ENCODE measurements at places on chromosomes 7 and 10.

- no peak for DNase-seq
Measured at GRCh38 chr10:102775935-102776669, 32.4 kb downstream of the WBP1L start.

DNA sequence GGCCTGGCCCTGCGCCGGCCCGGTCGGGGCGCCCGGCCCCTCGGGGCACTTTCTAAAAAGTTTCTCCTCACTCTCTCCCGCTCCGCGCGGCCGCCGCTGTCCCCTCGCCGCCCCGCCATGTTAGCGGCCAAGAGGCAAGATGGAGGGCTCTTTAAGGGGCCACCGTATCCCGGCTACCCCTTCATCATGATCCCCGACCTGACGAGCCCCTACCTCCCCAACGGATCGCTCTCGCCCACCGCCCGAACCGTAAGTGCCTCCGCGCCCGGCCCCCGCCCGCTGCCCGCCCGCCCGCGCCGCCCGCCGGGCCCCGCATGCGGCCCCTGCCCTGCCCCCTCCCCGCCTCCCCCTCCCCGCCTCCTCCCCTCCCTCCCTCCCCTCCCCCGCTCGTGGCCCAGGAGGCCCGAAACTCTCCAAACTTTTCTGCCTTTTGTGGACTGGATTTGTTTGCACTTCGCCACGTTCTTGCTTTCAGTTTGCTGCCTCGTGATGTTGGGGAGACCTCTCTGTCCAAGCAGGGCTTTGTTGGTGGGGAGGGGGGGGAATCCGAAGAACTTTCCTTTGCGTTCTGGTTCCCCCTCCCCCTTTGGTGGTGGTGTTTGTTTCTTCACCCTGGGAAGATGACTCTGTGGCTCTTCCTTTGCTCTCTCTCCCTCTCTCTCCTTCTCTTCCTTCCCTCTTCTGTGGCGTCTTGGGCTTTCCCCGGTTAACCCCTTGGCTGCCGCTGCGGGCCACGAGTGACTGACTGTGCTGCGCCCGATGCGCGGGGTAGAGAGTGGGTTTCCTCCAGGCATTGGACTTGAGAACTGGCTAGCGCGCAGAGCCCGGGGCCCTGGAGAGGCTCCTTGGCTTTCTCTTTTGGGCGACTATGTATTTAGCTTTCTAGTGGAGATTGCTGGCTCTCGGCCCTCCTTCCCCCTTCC lies 1.6 kb downstream of the TCF7L2 start:
- DNase-seq = no peak

- DNase-seq = no peak
Measured at GRCh38 chr10:95289003-95289920, 1.5 kb downstream of the PDLIM1 start.

GRCh38 chr7:20776942-20777341 lies 9.7 kb downstream of the SP8 start:
- no peak for DNase-seq

DNA sequence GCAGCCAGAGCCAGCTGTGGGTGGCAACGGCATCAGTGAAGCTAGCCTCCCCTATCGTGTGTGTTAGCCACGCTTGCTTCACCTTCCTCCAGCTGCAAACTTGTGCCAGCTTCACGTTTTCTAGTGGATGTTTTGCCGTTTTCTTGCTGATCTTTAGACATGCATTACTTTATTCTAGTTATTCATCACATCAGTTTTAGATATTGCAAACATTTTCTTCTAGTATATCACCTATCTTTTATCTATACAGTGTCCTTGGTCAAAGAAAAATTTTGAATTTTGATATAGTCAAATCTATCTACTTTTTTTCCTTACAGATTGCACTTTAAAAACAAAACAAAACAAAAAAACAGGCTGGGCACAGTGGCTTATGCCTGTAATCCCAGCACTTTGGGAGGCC lies 6.7 kb upstream of the PAPOLB start:
- no peak for DNase-seq

GRCh38 chr7:100472854-100473499 lies 6.0 kb downstream of the TSC22D4 start:
- DNase-seq = no peak

DNA sequence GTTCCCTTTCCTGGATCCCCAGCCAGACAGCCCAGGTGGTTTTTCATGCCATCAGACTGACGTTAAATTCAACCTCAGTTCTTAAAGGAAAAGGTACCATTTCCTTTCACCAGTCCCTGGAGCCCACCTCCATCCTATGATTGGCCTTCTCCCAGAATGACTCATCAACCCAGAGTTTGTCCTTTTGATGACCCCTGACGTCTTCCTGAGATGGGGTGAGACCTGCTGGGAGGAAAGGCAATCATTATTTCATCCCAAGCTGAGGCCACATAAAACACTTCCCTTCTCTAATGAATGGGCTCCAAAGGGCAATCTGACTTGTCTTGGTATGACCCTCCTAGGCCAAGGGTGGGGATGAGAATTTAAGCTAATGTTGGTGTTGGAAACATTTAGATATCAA lies 750.7 kb downstream of the SUGCT start:
- no peak for DNase-seq

DNA sequence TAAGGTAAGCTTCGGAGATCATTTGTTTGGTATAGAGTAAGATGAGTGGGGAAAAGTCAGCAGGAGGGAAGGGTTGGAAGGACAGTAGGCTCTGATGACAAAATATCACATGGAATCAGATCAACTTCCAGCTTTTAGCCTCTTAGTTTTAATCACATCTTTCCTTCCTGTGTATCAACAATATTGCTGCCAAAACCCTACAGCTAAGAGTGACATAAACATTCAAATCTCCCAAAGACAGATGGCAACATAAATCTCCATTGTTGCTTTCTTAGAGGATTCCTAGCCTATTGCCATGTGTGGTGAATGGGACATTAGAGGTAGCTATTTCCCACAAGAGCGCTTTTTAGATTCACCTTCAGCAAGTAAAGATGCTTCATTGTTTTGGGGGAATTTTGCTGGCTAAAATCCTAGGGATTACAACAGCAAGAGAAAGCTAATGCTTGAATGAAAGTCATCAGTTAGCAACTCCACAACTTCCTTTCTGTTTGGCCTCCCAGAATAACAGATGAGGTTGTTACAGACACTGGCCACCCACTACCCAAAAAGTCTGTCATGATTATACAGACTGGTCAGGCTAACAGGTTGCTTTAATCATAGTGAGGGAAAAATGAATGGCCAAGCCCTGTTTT lies 35.2 kb upstream of the FZD1 start:
- no peak for DNase-seq

DNA sequence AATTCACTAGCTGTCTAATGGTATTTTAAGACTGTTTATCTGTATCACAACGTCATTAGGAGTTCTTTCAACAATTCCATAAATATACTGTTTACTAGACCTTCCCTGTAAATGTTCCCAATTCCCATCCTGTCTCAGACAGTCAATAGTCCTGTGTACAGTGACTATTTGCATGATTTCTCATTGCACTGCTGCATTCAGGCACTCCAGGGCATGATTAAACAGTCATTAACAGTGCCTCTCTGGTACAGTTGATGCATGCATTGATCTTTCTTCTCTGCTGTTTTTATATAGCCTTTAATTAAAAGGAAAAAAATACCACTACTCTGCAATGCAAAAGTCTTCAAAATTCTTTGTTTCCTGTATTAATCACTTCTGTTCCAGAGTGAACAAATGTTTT lies 51.5 kb upstream of the MTURN start:
- DNase-seq = no peak

DNA sequence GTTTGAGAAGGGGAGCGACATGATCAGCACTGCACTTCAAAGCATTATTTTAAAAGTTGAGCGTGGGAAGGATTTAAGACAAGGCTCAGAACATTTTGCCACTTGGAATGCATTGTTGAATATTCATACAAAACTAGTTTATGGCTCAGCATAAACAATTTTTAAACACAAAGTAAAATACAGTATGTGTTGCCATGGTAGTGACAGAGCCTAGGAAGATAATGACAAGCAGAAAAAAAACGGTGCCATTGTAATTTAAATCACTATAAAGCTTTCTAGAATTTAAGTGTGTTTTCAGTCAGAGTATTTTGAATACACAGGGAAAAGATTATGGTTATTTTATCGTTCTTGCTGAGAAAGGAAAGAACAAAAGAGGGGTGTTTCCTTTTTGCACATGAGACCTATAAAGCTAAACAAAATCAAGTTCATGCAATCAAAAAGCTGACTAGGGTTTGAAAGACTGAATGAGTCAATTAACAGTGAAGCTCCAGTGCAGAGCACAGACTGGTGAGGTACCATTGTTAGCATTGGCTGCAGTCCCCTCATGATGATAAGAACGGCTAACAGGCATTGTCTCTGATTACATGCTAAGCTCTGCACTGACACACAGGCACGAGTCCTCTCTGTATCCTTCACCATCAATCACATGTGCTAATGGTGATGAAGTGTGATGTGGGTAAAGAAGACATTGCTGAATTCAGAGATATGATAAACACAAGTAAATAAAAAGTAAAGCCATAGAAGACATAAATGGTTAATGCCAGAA lies 181.9 kb upstream of the VSTM2A start:
- DNase-seq = no peak

DNA sequence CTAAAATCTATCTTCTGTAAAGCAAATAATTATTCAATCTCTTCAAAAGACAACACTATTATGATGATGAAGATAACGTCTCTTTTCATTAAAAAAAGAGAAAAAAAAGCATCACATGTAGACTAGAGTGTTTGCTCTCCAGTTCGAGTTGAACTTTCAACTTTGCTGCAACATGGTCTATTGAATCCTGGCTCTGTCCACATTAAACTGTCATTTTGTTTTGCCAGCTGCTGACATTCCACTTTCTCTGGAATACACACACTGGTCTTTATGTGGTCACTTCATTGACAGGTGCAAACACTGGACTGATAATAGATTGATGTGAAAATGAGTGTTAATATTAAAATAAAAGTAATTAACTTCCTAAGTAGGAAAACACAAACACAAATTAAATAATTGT lies 61.7 kb downstream of the PTF1A start:
- peak; percentile 2 for DNase-seq

DNA sequence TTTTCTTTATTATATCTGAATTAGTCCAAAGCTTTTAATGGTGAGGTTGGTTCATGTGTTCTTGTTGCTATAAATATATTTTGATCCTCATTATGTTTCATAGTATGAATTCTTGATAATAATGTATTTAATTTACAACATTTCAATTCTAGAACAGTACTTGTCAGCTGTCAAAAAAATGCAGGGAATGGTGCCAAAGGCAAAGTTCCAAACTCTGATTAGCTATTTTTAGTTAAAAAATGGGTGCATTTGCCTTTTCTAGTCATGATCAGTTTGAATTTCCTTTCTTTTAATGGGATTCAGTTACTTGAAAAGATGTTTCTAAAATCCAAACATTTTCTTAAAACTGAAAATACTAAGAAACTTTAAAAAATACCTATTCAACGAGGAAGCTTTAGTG lies 49.6 kb downstream of the ANKIB1 start:
- no peak for DNase-seq

DNA sequence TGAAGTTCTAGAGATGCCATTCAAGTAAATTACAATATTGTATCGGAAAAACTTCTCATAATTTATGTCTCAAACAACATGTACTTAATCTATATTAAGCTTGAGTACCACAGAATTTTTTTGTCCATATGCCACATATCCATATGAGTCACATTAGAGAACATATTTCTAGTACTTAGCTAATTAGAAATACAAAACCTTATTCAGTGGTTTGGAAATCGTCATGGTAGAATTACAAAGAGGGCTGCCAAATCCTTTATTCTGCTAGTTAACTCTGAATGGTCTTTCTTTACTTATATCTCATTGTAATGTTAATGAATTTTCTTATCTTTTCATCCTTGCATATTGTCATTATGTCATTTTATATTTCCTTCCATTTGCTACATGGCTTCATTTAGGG lies 9.0 kb upstream of the VIM start:
- DNase-seq = no peak

GRCh38 chr7:28981161-28981465 lies 23.0 kb upstream of the TRIL start:
- DNase-seq = no peak

DNA sequence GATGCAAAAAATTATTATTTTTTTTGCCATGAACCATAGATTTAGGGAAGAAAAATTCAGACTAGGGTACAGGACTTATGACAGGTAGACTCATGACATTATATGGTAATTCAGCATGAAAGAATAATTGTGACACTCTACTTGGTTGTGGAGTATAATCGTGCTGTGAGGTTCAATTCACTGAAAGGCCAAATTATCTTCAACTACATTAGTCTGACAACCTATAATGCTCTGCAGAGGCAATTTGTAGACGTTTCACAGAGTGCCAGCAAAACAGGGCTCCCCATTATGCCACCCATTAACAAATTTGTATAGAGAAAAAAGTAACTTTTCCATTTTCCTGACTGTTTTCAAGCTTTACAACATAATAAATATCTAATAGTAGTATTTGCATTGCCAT lies 292.6 kb downstream of the LRMDA start:
- DNase-seq = no peak

GRCh38 chr7:42831718-42832522 lies 80.0 kb downstream of the C7orf25 start:
- peak; percentile 4 for DNase-seq

DNA sequence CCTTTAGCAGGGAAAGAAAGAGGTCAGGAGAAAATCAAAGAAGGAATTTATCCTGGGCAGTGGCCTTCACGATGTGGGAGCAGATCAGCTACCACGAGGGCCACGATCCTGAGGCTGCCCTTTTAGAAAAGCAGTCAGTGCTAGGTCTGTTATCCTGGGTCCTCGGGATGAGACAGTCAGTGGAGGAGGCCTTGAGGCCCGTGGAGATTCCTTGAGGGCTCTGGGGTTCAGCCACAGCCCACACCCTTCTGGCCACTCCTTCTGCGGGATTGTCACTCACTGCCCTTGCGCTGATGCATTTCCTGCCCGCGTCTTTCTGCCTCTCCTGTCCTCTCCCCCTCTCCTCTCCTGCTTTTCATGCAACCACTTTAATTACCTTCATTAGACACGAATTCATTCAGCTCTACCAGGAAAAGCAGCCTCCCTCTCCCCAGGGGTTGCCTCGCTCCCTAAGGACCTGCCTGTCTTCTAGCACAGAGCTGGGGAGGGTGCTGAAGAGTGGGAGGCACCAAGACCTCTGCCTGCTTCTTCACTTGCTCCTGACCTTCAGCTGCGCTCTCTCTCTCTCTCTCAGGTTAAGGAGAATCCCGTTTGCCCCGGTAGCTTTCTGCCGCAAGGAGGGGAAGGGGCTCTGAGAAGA lies 42.6 kb upstream of the LRRC4 start:
- DNase-seq = no peak

Data from NCI-H1105 treated with DMSO at 0.1 percent for 48 hours (cell line).